ENCODE measurements at places on chromosomes 7 and 10.

DNA sequence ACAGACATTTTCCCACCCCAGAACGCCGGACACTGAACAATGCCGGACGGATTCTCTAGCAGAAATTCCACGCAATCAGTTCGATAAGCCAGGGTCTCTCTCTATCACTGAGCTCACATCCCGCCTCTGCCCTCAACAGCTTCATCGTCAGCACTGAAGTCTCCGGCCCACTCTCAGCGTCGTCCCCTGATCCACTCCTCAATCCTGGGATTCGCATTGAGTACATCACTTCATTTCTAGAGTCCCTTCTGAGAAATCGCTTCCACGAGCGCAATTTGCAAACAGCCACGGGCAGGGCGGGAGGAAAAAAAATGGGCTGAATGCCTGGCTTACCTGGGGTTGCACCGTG lies 365 bp downstream of the YME1L1 start:
- no peak for DNase-seq

DNA sequence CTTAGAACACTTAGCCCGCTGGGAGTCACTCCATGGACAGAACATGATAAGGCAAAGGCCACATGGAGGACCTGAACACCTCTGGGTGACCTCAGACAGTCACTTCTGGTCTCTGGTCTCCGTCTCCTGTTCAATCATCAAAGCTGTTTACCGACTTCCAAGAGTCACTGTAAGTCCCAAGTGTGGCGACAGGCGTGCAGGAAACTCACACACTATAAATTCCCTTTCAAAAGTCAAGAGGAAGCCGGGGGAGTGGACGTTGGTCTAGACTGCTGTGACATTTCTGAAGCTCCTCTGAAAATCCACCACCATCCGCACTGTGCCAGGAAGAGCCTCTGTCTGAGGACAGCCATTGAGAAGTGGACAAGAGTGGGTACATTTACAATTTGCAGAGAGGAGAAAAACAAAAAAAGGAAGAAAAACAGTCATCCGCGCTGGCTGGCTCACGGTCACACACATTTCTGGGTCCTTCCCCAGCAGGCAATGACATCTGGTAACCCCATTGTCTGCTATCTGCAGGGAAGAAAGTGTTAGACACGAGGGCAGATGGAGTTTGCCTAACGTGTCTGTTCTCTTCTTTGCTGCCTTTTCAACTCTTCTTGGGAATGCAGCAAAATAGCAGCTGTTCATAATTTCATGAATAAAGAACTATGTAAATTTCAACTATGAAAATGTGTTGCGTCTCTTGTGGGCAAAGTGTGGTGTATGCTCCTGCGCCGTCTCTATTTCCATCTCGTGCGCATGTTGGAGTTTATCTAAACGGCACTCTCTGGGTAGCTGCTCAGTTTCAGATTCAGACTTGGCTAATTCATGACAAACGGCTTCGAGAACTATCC lies 32.9 kb upstream of the CUX1 start:
- no peak for DNase-seq

GRCh38 chr10:60237977-60238758 lies 151.5 kb downstream of the ANK3 start:
- no peak for DNase-seq

GRCh38 chr10:72094574-72094973 lies 6.2 kb upstream of the SPOCK2 start:
- DNase-seq = no peak

GRCh38 chr7:106824458-106824857 lies 40.6 kb upstream of the PIK3CG start:
- DNase-seq = no peak

DNA sequence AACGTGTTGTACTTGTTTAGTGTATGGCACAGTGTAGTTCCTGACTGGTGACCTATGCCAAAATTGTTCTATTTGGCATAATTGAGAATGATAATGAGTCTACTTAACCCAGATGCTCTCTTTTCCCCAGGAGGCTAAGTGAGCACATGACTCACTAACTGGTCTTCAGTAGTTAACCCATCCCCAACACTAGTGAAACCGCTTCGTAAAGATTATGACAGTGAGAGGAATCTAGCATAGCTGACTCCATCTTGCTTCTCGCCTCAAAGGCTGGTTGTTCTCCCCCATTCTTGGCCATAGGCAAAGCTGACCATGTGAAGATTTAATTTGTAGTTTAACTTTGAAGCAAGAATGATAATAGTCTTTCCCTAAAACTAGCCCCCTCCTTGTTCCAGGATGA lies 47.2 kb downstream of the CDK1 start:
- DNase-seq = no peak

DNA sequence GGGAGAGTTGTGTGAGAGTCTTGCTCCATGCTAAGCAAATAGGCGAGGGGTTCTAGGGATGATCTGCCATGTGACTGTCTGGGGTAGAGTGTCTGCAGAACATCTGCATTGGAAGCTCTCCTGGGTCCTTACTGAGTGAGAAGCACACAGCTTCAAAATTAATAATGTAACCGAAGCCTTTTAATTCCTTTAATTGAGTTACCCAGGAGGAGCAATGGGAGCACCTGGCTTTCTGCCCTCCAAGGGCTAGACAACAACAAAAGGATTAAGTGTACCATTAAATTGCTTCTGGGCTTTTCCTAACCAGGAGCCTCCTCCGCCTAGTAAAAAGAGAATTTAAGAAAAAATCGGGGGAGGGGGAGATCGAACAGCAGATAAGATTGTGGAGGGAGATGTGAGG lies 102.0 kb upstream of the TBX20 start:
- DNase-seq = no peak

GRCh38 chr7:42082144-42082543 lies 154.9 kb downstream of the GLI3 start:
- no peak for DNase-seq

GRCh38 chr7:1361756-1362125 lies 97.5 kb downstream of the MICALL2 start:
- DNase-seq = peak; percentile 41

DNA sequence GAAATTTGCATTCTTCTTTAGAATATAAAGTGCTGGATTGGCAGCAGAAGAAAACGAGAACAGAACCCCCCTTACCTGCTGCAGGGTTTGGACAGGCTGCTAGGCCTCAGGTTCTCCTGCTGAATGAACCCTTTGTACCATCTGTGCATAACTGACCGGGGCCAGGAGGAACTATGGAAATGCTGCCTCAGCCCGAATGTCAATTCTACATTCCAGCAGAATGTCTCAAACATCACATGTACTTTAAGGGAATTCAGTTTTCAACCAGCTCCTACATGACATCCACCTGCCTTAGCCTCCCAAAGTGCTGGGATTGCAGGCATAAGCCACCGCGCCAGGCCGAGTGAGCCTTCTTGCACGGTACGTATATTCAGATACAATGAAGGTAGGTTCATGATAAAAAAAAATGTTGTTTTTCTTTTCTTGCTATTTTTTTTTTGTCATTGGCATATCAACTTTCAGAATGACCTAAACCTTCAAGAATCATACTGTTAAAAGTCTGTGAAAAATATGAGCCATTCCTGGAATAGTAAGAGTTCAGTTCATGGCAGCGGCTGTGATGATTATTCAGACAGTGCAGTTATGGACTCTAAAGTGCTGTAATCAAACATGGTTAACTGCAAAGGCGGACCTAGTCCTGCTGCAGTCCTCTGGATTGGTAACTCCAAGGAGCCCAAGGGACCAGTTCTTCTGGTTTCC lies 84.4 kb upstream of the TNS3 start:
- DNase-seq = no peak

- no peak for DNase-seq
Observed at GRCh38 chr7:1719913-1720312, 49.8 kb downstream of the ELFN1 start.

GRCh38 chr7:92621026-92621540 lies 30.9 kb upstream of the FAM133B start:
- DNase-seq = no peak

GRCh38 chr7:99102809-99103690 lies 40.9 kb downstream of the SMURF1 start:
- DNase-seq = no peak

- no peak for DNase-seq
Observed at GRCh38 chr10:122852261-122852660, 6.6 kb upstream of the CUZD1 start.

- no peak for DNase-seq
Observed at GRCh38 chr10:77566914-77567566, 70.6 kb downstream of the KCNMA1 start.

Data from lower lobe of right lung (tissue), 2 donors.